ENCODE measurements at places on chromosomes 7 and 10.

- DNase-seq, result no peak
These were observed 180.5 kb upstream of the AOAH start for GRCh38 chr7:36904802-36905201.

DNA sequence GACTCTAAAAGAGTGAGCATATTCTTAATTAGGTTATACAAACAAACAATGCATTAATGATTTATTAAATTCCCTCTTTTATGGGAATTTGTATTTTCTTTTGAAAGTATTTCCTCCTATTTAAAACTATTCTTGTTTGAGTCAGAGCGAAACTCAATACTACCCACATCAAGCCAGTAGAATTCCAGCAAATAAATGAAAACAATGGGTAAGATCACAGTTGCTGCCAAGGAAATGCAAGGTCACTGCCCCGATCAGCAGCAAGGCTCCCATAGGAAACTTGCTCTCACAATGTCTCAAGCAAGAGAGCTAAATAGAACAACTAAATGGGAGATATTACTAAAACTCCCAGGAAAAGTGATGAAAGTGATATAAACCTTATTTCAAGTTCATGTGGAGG is 206.3 kb downstream of the THSD7A start:
- no peak for DNase-seq

DNA sequence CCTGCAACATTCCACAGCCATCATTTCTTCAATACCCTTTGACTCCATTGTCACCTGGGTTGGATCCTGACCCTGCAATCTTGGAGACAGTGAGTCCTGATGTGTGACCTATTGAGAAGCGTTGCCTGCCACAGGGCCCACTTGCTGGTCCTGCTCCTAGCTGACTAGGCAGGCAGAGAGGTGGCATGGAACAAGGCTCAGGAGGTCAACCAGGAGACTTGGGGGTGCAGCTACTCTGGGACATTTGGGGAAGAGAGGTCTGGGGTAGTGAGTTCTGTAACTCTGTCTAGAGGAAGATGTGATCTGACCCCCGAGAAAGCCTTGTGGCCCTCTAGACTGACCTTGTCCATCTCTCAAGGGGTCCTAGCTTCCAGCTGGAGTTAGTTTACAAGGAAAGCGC is 1.8 kb downstream of the ZMIZ2 start:
- DNase-seq, result no peak

- DNase-seq, result no peak
These were observed 147.7 kb upstream of the AKR1E2 start for GRCh38 chr10:4678023-4678950.

- DNase-seq, result no peak
These were observed 14.7 kb downstream of the CALCR start for GRCh38 chr7:93559639-93560491.

DNA sequence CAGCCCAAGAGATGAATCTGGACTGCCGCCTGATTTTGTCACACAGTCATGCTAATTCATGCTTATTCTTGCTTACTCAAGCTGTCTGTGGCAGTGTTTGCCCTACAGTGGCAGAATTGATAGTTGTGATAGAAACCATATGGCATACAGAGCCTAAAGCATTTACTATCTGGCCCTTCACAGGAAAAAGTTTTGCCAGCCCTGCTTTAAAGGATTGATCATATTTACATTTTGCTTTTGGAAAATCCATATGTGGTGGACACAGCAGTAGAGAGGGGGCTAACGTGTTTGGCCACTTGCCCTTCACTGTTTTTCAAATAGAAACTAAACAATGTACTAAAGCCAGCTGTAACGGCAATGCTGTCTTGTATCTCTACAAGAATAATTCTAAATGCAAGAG is 974.0 kb upstream of the GHITM start:
- DNase-seq, result no peak

DNA sequence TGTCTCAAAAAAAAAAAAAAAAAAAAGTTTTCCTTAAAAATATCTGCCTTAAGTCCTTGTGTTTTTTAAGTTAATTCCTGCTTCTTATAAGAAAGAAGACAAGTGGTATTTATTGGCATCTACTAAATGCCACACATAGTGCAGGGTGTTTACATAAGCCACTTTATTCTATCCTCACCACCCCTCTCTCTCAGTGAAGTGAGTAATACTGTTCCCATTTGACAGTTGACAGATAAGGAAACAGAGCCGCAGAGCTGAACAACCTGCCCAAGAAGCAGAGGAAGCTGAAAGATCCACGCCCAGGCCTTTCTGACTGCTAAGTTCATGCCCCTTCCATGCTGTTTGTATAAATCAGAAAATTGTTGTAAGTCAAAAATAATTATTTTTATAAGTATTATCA is 54.1 kb downstream of the ABLIM1 start:
- DNase-seq, result no peak

- DNase-seq, result no peak
These were observed 91.3 kb downstream of the PARD3 start for GRCh38 chr10:34723750-34724149.

DNA sequence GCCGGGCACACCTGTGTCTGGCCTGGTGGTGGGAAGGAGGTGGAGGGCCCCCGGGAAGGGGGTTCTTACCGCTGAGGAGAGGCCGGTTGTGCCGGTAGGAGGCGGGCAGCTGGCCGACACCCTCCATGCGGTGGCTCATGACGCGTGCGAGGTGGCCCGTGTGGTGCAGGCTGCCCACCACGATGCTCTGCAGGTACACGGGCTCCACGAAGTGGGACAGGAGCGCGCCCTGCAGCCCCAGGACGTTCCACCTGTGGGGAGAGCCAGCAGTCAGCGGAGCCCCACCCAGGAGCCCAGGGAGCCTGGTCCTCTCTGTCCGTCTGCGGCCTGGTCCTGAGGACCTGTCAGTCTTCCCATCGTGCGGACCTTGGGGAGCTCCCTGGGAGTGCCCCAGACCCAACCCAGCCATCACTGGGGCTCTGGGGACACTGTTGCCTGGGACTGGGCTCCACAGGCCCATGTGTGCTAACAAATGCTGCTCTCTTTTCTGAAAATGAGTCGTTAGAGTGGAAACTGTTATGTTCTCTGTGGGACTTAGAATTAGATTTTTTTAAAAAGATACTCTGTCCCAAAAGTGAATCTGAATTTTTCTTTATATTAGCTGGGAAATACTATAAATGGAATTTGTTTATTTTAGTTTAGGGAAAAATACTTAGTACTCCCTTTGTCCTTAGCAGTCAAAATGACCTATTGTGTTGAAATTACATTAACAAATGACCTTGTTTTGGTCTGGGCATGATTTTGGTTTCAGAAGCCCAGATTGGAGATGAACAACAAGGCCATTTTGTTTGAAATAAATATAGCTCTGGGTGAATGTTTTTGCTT is 143.9 kb downstream of the WDR37 start:
- no peak for DNase-seq

DNA sequence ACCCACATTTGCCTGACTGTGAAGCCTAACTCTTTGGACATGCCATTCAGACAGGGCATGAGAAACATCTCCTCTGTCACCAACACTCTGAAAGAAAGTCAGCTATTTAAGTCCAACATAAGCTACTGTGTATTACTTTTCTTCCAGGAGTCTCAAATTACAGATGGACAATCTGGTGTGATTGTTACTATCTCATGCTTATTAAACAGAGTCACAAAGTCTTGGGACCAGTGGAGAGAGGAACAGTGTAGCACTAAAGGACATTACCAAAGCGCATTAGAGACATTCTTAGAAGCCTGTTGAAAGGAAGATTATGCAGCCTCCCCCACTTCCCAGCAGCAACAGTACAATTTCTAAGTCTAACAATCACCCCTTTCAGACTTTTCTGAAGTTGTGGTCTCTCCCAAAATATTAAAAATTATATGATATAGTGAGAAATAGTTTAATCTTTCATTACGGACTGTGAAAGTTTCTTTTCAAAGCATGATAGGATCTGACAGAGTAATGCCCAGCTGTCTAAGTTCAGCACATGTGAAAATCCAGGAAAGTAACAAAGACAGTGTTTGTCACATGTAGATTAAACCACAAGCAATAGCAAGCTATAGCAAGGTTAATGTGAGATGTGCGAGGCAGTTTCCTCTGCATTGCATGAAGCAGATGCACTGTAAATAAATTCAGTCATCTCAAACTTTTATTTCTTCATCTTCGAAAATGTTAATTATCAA is 280.9 kb upstream of the FZD8 start:
- no peak for DNase-seq

- no peak for DNase-seq
These were observed 65.6 kb downstream of the SLC29A4 start for GRCh38 chr7:5348134-5349004.

GRCh38 chr7:50145226-50145625 is 52.2 kb upstream of the ZPBP start:
- DNase-seq, result no peak

DNA sequence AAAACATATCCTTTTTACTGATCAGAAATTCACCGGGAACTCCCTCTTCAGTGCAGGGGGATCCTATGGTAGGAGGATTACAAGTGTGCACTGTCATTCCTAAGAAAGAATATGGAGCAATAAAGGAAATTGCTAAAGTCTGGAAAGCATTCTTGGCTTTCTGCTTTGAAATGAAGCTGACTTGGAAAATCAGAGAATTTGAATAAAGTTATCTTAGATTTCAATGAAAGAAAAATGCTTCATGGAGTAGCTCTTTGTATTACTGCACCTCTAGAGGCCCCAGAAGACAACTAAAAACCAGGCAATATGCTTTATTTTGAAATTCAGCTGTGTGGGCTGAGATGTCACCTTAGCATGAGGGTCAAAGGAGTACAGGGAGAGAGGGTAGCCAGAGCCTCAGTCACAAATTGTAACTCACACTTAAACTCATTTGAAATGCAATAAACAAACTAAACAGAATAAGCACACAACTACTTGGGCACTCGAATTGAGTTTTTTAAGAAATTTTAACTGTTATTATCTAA is 102.5 kb downstream of the IMMP2L start:
- no peak for DNase-seq

- peak; percentile 43 for DNase-seq
These were observed 613 bp downstream of the OAT start for GRCh38 chr10:124417895-124418725.

DNA sequence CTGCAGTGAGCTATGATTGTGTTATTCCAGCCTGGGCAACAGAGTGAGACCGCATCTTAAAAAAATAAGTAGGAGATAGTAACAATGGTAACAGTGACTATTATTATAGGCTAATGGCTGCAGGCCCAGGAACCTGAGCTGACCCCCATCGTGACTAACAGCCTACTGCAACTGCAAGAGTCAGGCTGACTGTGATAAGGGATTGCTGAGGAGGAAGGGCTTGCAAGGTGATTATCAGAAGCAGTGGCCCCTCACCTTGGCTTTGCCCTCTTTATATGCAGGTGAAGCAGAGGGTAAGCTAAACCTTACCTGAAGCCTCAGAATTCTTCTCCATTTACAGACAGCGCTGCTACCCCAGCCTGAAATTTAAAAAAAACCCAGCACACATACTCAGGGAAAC is 83.9 kb upstream of the SDK1 start:
- DNase-seq, result no peak

DNA sequence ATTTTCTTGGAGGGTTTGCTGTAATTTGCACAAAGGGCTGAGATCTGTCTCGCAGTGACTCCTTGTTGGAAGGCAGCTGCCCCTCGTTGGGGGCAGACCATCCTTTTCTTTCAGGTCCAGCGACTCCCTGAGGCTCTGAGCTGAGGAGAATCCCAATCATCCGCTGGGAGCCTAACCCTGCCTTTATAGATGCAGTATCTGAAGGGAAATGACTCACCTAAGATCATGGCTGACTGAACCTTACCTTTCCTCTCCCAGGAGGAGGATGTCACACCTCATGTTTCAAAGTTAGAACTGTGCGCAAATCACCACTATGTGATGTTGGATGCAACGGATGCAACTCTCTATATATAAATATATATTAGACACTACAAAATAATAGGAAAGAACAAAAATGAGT is 36.4 kb upstream of the MXI1 start:
- no peak for DNase-seq

- no peak for DNase-seq
These were observed 61.6 kb downstream of the MICALL2 start for GRCh38 chr7:1397491-1398327.

GRCh38 chr7:18638594-18639452 is 143.3 kb downstream of the HDAC9 start:
- DNase-seq, result no peak

GRCh38 chr7:142500366-142500765 is 242.5 kb upstream of the PRSS58 start:
- no peak for DNase-seq

DNA sequence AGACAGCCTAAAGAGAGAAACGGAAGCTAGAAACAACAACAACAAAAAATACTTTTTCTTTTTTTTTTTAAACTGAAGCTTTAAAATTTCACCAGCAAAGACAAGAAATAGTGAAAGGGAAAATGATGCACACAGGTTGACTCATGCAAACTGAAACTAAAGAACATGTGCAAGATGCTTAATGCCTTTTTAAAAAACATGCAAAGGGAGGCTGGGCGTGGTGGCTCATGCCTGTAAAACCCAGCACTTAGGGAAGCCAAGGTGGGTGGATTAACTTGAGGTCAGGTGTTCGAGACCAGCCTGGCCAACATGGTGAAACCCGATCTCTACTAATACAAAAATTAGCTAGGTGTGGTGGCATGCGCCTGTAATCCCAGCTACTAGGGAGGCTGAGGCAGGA is 15.1 kb upstream of the CUBN start:
- DNase-seq, result peak; percentile 18
